Right cardiac atrium (tissue), 5 donors: ENCODE measurements at places on chromosomes 1 and 21. TPM values are rescaled to one million over a fixed set of nuclear protein-coding genes. Genes with fewer than 3 reads are reported as not detected.

Gene HTR6
- polyA plus RNA-seq, result not detected

Gene RPE65
- 0.07 TPM for polyA plus RNA-seq

Gene ANKRD35
- polyA plus RNA-seq, result 1.4 TPM

Gene PCSK9
- polyA plus RNA-seq, result 0.05 TPM

Gene USH2A
- 0.29 TPM for polyA plus RNA-seq

Gene TNNI3K
- 56.5 TPM for polyA plus RNA-seq

Gene MYBPHL
- polyA plus RNA-seq, result 322 TPM

Gene TMEM61
- 0.09 TPM for polyA plus RNA-seq

Gene DHCR24
- 17.5 TPM for polyA plus RNA-seq

Gene XCL1
- 0.23 TPM for polyA plus RNA-seq

Gene HEYL
- polyA plus RNA-seq, result 22.6 TPM

Gene LMOD1
- polyA plus RNA-seq, result 33.7 TPM

Gene LDLRAD2
- polyA plus RNA-seq, result 4.7 TPM

Gene NOS1AP
- polyA plus RNA-seq, result 0.86 TPM

Gene ZFP69B
- 0.29 TPM for polyA plus RNA-seq

Gene OLIG1
- polyA plus RNA-seq, result 0.68 TPM

Gene GCSAML
- polyA plus RNA-seq, result not detected

Gene OR2M4
- polyA plus RNA-seq, result not detected

Gene FALEC
- polyA plus RNA-seq, result not detected

Gene KIF26B
- 0.11 TPM for polyA plus RNA-seq

Gene TRIM67
- polyA plus RNA-seq, result 0.09 TPM

Gene WNT2B
- polyA plus RNA-seq, result 3.5 TPM

Gene TDRD5
- polyA plus RNA-seq, result 0.07 TPM

Gene SMAP2
- 11.2 TPM for polyA plus RNA-seq

Gene OR10J1
- polyA plus RNA-seq, result not detected

Gene KLHDC9
- polyA plus RNA-seq, result 5.1 TPM

Gene F13B
- not detected for polyA plus RNA-seq

Gene UBE2U
- polyA plus RNA-seq, result not detected

Gene CFAP57
- 0.09 TPM for polyA plus RNA-seq

Gene CD1B
- polyA plus RNA-seq, result not detected

Gene SYT6
- not detected for polyA plus RNA-seq

Gene ARF1
- 340 TPM for polyA plus RNA-seq

Gene ST6GALNAC3
- 2.8 TPM for polyA plus RNA-seq

Gene OR2AK2
- not detected for polyA plus RNA-seq

Gene SLC44A3
- polyA plus RNA-seq, result 2.2 TPM

Gene MSH4
- polyA plus RNA-seq, result 0.16 TPM

Gene NTRK1
- polyA plus RNA-seq, result 1.1 TPM

Gene CYP4X1
- 4.1 TPM for polyA plus RNA-seq

Gene CFAP141
- polyA plus RNA-seq, result not detected

Gene RGS21
- not detected for polyA plus RNA-seq

Gene CD48
- polyA plus RNA-seq, result 0.93 TPM

Gene SPRR2B
- not detected for polyA plus RNA-seq

Gene HES4
- polyA plus RNA-seq, result 25.7 TPM

Gene POU3F1
- 0.07 TPM for polyA plus RNA-seq

Gene WNT9A
- 0.63 TPM for polyA plus RNA-seq

Gene TLR5
- 1.9 TPM for polyA plus RNA-seq

Gene CYP4A22
- not detected for polyA plus RNA-seq

Gene ACTL8
- polyA plus RNA-seq, result not detected
